Stimulated activated CD8-positive, alpha-beta memory T cell treated with anti-CD3 and anti-CD28 coated beads, Interleukin-2, amount 100 ng/mL, for 1 hour (primary cell): ENCODE measurements at places on chromosomes 2 and 18.

GRCh38 chr2:30336978-30337841 lies 105.9 kb downstream of the LBH start:
- DNase-seq, result no peak

GRCh38 chr2:17915099-17915498 lies 36.6 kb downstream of the KCNS3 start:
- DNase-seq, result no peak

DNA sequence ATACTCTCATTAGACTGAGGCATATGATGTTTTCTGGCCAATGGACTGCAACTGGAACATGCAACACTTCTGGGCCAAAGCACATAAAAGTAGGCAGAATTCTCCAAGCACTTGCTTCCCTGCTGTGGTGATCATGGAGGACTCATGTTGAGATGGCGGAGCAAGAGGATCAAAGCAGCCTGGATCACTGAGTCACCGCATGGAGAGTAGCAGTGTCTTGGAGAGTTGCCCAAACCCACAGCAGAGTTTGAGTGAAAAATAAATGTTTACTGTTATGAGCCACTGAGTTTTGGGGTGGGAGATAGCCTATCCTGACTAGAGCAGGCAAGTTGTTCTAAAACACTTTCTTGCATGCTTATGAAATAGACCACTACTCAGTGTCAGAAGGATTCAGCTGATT lies 359.5 kb downstream of the ZNF521 start:
- no peak for DNase-seq

GRCh38 chr2:200703127-200703925 lies 108.4 kb upstream of the BZW1 start:
- DNase-seq, result no peak

DNA sequence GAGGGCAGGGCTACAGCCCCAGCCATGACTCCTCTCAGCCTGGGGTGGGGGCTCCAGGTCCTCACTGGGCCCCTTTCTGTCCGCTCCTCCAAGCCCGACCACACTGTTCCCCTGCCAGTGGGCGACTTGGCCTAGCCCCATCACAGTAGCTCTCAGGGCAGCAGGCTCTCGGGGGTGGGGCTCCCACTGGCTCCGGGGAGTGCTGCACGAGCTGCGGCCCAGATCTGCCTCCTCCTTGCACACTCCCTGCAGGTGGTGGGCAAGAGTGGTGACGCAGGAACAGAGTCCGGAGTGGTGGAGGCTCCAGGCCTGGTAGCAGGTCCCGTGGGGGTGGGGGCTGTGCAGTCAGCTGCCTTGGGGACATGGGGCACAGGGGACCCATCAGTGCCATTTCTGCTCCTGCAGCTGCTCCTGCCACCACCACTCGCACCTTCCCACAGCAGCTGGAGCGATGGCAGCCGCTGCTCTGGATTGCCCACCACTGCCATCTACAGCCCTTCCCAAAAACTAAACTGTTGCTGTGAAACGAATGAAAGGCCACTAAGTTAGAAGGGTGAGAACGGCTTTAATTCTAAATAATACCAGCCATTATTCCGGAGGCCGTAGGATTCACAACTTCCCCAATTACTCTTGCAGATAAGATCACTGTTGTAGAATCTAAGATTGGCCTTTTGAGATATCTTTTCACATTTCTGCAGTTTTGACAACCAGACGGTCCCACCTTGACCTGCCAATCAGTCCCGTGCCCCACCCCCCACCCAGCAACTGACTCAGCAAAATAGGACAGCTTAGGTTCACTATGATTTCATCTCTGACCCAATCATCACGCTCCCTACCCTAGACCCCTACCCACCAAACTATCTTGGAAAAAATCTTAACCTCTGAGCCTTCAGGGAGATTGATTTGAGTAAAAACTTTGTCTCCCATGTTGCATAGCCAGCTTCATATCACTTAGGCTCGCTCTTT lies 530.2 kb downstream of the DCC start:
- DNase-seq, result no peak

- no peak for DNase-seq
Measured at GRCh38 chr2:147297820-147298219, 547.0 kb upstream of the ACVR2A start.

DNA sequence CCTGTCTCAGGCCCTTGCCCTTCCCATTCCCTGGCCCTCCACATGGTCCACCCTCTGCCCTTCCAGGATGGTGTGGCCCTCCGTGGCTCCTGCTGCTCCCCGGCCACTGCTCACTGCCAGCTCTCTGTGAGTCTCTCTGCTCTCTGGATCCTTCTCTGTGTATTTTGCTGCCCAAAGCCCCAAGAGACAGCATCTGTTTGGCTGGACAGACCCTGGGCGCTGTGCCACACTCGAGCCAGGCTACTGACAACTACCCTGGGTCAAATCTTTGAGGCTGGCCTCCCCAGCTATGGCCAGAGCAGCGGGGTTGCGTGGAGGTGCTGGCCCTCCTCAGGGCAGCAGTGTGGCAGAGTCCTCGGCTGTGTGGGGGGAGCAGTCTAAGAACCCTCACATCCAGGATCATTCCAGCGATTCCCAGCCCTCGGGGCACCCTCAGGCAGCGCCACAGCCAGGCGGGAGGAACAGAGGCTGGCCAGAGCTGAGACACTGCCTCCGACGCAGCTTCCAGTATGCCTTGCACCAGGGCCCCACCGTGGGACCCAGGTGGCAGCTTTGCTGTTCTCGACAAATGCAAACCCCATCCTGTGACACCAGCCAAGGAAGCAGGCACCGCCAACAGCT lies 139.4 kb upstream of the GLI2 start:
- DNase-seq, result no peak
